Left hindlimb (tissue), 1 donor: ENCODE measurements at places on chromosomes 1 and 21.

- peak; percentile 74 for DNase-seq
Observed at GRCh38 chr1:20717452-20718342, at the start of gene KIF17. TSS of gene KIF17 (minus strand) at chr1:20718007. CDS start at chr1:20717706, 301 bp downstream.

- DNase-seq: no peak
Observed at GRCh38 chr1:27548136-27548853, 55.6 kb downstream of the AHDC1 start.

GRCh38 chr1:72229893-72230292, 52.4 kb downstream of the NEGR1 start:
- no peak for DNase-seq

- no peak for DNase-seq
Observed at GRCh38 chr1:18997508-18997907, 41.0 kb upstream of the IFFO2 start.

DNA sequence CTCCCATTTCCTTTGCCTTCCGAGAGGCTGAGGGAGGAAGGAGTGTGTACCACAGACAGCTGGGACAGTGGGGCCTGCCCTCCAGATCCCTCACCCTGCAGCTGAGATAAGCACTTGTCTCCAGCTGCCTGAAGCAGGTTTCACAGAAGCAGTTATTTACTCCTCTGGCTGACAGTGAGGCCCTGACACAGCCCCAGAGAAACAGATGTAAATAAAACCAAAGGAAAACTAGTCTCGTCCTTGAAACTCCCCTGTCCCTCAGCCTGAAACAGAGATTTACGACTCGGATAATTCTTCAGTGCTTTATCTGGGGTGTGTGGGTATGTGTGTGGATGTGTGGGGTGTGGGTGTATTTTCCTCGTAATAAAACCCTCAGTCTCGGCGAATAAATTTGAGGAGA, 181.1 kb downstream of the IGSF21 start:
- no peak for DNase-seq

DNA sequence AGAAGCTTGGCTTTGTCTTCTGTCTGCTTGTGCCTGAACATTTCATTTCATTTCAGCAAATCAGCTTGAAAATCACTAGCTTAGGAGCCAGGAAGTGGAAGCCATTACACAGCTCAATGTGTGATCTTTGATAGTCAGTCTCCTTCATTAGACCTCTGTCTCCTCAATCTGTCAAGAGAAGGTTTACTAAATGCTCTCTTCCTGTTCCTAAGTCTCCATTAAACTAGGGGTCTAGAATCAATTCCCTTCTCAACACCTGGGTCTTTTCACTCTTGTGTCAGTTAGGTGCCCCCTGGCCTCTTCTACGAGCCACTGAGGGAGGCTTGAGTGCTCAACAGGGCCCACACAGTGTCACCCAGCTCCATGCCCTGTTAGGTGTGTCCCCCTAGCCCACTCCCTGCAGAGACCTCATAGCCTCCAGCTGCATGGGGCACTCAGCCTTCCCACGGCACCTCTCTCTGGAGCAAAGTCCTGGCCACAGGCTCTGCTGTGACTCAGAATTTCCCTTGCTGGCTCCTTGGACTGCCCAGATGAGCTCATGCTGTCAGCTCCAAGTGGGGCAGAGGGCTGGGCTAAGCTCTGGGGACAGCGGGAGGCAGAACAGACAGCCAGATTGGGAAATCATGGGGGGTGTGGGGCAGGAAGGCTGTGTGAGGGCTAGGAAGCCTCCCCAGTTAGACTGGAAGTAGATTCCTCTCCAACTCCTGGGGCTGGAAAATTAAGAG, 115.7 kb upstream of the IPO9 start:
- peak; percentile 80 for DNase-seq

DNA sequence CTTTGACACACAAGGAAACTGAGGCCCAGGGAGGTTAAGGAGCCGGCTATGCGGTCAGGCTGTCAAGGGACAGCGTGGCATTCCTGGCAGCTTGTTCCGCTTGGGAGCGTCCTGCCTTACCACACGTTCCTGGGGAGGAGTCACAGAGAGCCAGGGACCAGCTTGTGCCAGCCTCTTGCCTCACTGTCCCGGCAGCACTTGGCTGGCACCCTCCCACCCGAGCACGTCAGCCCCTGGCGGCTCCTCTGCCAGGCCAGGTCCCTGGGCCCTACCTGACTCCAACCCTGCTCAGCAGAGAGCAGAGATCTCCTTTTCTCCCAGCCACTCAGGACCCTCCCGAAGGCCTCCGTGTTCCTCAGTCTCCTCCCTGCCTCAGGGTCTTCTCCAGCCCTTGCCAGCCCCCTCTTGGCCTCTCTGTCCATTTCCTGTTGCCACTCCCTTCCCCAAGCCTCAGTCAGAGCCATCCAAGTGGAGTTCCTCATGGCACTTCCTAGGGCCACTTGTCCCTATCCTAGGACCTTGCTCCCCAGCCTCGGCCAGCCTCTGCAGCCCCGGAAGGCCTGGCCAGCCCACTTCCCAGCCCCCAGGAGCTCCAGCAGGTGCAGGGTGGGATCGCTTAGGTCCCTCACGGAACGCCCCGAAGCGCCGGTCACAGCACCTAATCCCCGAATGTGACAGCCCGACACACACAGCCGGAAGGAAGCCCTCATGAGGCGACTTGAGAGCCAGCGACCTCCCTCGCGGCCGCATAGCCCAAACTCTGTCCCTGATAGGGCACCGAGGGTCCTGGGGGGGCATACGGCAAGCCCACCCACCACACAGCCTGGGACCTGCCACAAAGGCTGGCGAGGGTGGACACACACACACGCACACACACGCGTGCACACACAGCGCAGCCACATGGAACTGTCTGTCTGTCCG, 130.3 kb downstream of the CASZ1 start:
- no peak for DNase-seq

DNA sequence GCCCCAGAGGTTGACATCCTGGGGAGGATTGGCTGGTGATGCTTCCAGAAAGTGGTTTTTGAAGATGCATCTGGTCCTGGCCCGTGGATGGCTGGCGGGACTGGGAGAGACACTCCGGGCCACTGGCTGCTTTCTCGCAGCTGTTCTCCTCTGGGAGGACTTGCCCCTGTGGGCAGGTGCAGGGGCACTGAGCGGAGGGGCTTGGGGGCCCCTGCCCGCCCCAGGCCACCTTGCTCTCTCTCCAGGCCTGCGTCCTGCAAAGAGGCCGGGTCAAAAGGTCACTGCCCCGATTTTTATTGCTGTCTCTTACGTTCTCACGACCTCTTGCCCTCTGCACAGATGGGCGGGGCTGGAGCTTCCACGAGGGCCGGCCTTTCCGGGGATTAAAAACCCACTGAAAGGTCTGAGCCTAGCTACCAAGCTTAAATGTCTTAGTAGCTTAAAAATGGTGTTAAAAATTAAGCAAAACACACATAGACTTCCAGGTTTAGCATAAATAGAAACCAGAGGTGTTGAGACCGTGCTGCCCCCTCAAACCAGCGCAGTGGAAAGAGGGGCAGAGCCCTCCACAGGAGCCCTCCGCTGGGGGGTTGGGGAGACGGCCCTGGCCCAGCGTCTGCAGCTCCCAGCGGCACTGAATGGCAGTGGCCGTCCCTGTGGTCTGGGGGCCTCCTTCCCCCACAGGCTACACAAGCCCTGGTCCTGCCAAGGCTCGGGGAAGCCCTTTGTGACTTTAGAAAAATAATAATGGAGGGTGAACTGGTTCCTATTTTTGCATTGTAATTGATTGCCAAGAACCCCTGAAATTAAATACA, 43.9 kb downstream of the SKI start:
- no peak for DNase-seq

DNA sequence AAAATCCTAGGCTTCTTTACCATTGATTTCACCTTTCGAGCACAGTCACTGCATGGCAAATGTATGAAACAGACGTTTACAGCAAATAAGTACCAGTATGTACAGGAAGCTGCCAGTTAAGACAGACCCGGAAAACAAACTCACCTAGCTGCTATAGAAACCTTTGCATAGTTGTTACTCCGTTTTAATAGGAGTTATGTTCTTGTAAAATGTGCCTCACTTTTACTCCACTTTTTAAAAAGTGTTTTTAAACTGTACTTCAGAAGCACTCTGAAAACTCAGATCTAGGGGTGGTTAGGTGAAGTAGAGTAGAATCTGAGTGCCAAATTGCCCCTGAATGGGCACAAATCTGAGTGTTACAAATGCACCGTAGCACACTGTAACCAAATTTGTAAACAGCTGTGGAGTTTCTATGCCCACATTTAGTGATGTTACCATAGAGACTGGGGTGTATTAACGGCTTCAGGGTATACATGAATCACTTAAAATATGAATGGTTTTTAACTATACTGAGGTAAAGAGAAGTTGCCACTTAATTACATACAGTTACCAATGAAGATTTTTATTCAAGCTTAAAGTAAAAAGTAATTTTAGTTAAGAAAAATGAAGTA, 30.7 kb downstream of the CNIH4 start:
- DNase-seq: no peak

- DNase-seq: no peak
Observed at GRCh38 chr1:179754041-179754624, 11.0 kb downstream of the FAM163A start.

DNA sequence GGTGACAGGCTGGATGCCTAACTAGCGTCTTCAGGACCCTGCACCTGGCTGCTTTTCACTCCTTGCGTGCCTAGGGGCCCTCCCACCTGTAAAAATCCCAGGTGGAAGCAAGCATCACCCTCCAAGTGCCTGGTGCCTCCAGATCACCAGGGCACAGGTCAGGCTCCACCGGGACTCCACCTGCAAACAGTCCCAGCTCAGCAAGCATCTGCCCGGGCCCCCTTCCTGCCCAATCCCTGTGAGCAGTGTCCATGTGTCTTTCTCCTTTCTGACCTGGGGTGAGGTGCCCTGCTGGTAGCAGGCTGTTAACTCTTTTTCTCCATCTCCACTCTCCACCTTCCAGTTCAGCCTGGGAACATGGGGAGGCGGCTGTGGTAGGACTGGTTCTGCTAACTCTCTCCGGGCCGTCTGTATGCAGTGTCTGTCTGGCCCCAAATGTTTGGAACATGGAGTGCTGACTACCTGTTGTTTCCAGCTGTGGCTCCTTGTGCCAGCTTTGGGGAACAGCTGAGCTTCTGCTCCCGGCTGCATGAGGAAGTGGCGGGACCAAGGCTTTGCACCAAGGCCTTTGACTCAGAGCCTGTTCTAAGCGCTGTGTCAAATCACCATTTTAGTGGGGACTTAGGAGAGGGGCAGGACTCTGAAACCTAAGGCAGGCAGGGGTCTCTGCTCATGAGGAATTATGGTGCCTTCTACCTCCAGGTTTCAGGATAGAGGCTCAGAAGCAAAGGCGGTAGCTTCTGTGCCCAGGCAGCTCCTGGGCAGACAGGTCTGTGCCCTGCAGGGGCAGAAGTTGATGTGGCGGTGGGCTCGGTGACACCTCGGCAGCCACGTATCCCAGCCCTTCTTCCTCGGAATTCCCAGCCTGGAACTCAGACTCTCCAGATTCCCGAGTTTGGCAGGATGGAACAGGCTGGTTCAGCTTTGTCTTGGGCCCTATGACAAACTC, 5.5 kb downstream of the GPR137B start:
- DNase-seq: no peak

GRCh38 chr1:53574621-53575020, 115.4 kb downstream of the DMRTB1 start:
- DNase-seq: peak; percentile 31

DNA sequence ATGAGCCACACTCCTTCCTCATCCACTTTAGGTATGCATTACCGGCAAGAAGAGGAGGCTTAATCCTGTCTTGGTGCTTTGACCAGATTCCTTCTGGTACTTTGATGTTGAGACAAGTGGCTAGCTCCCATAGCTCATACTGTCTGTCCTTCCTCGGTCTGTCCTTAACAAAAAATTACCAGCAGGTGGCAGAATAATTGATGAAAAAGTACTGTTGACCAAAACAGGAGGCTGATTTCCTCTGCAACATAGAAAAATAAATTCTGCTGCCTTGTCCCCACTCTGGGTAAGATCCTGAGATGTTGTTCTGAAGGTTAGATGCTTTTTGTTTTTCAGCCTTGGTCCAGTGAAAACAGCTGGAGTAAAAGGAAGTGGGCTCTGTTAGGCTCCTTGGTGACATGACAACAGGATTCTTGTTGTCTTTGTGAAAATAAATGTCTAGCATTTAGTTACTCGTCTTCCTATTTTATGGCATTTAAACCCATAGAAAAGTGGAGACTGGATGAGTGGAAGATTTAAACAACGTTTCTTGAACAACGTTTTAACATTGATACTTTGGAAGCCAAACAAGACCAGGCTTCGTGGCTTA, 11.2 kb upstream of the HJV start:
- DNase-seq: no peak

GRCh38 chr1:155018617-155019348, 14.8 kb downstream of the DCST2 start:
- DNase-seq: peak; percentile 22

GRCh38 chr1:229448845-229449244, 15.0 kb upstream of the ACTA1 start:
- no peak for DNase-seq

- no peak for DNase-seq
Observed at GRCh38 chr1:85340427-85340826, 64.0 kb upstream of the BCL10 start.

DNA sequence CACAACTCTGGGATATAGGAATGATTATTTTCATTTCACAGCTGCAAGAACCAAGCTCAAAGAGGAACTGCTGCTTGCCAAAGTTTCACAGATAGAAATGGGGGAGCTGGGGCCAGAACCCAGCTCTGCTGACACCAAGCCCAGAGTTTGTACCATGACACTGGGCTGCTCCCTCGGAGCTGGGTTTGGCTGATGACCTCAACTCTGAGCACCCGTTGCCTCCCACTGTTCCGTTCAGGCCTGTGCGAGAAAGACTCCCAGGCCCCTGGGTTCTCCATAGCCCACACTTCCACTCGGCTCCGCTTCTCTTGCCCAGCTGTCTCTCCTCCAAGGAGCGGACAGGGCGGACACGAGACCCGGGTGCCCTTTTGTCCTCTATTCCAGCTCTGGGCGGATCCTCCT, 55.2 kb downstream of the NGF start:
- peak; percentile 75 for DNase-seq

DNA sequence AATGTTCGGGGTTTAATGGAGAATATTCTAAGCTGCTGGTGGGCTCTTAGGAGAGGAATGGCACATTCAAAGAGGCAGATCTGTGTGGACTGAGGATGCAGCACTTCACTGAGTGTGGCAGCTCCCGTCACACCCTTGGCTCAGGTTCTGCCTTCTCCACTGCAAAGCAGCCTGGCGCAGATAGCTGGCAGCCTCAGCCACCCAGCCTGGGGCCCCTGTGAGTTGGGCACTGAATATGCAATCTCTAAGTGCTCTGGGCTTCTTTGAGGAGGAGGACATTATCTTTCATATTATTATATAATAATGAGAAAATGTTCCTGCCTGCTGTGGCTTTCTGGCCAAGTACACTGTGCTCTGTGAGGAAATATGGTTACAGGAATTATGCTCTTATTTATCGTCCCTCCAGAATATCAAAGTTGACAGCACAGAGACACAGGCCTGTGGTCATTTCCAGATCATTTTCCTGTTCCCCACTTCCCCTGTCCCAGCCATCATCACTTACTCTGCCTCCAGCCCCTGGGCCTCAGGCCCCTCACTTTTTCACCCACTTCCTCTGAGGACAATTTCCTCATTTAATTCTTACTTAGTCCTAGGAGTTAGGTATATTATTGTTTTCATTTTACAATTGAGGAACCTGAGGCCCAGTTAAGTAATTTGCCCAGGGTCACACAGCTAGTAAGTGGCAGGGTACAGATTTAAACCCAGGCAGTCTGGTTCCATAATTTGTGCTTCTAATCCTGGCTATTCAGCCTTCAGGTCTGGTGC, 53.6 kb downstream of the MAB21L3 start:
- DNase-seq: no peak
